ENCODE measurements at places on chromosomes 1 and 21.
A peak's percentile ranks its signal among the peaks of the same experiment; 100 is the strongest.

GRCh38 chr1:208053661-208054060 lies 142.7 kb upstream of the CD34 start:
- no peak for DNase-seq

DNA sequence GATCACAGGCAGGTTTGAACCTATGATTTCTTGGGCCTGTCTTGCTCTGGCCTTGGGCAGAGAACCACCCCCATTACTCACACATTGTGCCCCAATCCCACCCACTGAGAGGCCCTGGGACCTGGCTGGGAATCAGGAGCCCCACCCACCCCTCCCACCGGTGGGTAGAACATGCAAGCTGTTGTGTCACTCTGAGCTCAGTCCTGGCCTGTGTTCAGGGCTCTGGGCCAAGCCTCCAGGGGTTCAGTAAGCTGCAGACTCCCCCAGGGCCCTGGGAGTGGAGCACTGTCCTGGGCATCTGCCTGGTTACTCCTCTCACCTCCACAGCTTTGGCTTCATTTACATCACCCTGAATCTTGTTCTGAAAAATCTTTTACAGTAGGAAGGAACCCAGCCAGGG lies 270.5 kb downstream of the RRAGC start:
- no peak for DNase-seq

DNA sequence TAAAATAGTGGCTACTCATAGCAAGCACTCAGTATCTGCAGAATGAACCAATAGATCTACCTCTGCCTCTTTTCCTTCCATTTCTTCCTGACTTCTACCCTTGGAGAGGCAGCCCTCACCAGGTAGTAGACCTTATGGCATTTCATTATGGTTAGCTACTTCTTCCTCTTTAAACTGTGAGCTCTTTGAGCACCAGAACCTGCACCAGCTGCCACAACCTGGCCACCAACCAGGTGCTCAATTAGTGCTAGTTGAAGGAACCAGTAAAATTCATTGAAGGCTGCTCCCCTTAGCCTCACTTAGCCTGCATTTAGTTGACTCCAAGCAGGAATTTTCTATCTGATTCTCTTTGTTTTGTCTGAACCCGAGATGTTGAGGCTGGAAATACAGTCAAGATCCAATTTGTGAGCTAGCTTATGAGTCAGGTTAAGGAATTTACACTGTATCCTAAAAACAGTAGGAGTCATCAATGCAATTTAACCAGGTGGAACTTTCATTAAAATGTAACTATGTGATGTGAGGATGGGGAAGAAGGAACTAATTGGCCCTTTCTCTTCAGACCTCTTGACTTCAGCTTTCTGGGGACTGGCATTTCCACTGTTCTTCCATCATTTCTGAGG lies 81.5 kb upstream of the UBE2U start:
- no peak for DNase-seq

DNA sequence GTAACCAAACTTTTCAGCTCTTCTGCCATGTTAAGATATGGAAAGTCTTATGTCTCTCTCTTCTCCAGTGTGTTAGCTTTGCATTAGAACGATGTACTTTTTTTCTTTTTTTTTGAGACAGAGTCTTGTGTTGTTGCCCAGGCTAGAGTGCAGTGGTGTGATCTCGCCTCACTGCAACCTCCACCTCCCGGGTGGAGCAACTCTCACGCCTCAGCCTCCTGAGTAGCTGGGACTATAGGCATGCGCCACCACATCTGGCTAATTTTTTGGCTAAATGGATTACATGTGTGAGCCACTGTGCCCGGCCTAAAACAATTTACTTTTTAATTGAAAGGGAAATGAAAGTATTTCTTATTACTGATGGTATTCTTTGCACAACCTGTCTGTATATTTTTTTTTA lies 35.8 kb downstream of the SPEN start:
- DNase-seq, result no peak

DNA sequence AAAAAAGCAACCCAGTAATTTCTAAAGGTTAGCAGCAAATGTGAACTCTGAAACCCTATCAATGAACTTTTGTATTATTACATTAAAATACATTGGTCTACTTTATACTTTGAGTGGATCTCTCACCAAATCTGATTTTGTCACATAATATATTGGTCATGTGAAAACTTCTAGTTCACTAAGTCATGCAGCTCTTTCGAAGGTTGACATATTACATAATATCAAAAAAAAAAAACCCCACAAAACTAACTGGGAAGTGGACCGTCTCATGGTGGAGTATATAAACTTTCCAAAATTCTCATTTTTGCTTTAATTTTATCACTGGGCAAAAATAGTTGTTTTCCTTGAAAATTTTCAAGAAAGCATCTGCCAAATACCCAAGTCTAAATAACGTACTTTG lies 50.4 kb downstream of the GATAD2B start:
- no peak for DNase-seq

GRCh38 chr1:201108614-201109013 lies 3.6 kb downstream of the CACNA1S start:
- no peak for DNase-seq

DNA sequence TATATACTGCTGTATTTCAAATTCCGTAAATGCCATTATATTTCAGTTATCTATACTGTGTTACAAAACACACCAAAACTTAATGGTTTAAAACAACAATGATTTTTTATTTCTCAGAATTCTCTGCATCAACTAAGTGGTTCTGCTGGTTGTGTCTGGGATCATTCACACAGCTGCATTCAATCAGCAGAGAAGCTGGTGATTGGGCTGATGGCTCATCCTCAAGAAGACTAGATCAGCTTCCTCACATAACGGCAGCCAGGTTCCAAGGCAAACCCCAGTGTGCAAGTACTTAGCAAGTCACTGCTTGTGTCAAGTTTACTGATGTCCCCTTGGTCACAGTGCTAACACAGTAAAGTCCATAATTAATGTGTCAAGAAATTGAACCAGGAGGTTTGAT lies 86.3 kb upstream of the VANGL1 start:
- no peak for DNase-seq

GRCh38 chr1:240577095-240577494 lies 34.9 kb downstream of the GREM2 start:
- no peak for DNase-seq

- DNase-seq, result no peak
Observed at GRCh38 chr21:28834335-28835238, 158.1 kb downstream of the LTN1 start.

DNA sequence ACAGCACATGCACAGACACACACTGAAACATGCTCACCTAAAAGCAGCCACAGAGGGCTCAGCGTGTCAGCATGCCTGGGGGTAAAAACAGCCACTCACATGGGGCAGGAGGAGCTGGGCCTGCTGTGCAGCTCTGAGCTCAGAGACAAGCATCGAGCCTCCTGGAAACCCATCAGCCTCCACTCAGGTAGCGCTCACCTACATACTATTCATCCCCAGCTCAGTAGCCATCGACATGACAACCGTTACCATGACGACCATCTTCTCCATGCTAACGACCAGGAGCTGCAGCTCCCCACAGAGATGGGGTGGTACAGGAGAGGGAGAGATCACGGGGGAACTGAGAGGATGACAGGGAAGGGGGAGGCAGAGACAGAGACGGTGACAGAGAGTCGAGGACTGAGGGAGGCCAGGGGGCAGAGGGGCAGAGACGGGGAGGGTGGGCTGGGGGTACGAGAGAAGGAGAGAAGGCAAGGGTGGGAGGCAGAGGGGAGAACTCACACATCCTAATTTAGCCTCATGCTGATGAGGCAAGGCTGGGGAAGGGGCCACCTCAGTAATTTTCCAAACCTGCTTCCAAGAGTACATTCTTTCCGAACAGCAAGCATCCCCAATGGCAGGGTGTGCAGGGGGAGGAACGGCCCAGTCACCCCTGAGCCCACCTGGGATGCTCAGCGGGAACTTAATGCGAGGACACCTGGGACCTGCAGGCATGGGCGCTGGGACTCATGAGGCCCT lies 28.4 kb downstream of the SDC3 start:
- no peak for DNase-seq

GRCh38 chr1:17437580-17438317 lies 1.7 kb downstream of the RCC2 start:
- DNase-seq, result peak; percentile 65

DNA sequence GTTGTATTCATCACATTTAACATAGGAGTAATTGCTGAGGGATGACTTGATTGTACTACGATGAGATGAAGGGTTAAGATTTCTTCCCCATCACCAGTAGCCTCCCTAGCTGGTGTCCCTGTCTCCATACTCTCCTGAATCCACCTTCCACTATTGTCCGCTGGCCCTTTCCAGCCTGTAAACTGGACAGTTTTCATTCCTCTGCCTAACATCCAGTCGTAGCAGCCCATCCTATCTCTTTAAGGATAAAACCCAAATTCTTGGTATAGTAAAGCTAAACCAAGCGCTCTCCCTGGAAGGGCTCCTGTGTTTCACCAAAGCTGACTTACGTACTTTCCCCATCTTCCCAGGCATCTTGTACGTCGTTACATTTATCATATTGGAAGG lies 670 bp downstream of the COX20 start:
- no peak for DNase-seq
